ENCODE measurements at places on chromosomes 13 and 19.
A peak's percentile ranks its signal among the peaks of the same experiment; 100 is the strongest.

- DNase-seq, result no peak
These were observed 28.3 kb upstream of the PCDH9 start for GRCh38 chr13:67258482-67258881.

GRCh38 chr13:85729296-85729695 lies 69.9 kb downstream of the SLITRK6 start:
- no peak for DNase-seq

GRCh38 chr13:21674490-21675009 lies 3.7 kb downstream of the FGF9 start:
- no peak for DNase-seq

DNA sequence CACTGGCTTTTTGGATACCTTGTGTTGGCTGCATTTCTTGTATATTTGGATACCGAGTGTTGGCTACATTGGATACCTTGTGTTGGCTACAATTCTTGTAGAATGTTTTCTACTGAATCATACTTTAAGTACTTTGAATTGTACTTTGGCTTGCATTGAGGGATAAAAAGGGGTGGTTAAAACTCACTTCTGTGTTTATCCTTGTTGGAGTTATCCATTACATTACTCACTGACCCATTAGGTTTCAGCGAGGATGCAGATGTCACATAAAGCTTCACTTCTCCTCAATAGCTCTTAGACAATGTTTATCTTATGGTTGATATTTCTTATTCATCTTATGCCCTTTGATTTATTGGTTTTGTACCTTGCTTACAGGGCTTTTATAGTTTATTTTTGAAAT lies 43.1 kb downstream of the PDS5B start:
- no peak for DNase-seq

GRCh38 chr13:43924549-43925245 lies 45.0 kb downstream of the LACC1 start:
- no peak for DNase-seq

GRCh38 chr19:4368128-4368820 lies 24.9 kb downstream of the MPND start:
- DNase-seq, result peak; percentile 60

- DNase-seq, result no peak
These were observed 175.2 kb downstream of the PAN3 start for GRCh38 chr13:28313579-28313978.

DNA sequence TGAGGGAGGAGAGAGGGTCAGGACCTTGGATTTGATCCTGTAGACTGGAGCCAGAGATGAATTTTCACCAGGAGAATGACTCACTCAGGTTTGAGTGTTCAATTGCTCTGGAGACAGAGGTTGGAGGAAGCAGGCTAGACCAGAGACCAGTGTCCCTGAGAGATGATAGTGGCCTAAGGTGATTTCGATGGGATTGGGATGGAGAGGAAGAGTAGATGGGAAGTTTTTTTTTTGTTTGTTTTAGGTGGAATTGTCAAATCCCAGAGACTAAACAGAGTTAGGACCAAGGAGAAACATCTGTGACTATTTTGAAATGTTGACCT lies 2.3 kb downstream of the CEBPG start:
- DNase-seq, result no peak

GRCh38 chr13:27446986-27447583 lies 3.3 kb downstream of the MTIF3 start:
- DNase-seq, result no peak

GRCh38 chr13:93847162-93847561 lies 620.6 kb downstream of the GPC6 start:
- DNase-seq, result no peak

GRCh38 chr19:29562299-29563297 lies 36.8 kb downstream of the VSTM2B start:
- no peak for DNase-seq

DNA sequence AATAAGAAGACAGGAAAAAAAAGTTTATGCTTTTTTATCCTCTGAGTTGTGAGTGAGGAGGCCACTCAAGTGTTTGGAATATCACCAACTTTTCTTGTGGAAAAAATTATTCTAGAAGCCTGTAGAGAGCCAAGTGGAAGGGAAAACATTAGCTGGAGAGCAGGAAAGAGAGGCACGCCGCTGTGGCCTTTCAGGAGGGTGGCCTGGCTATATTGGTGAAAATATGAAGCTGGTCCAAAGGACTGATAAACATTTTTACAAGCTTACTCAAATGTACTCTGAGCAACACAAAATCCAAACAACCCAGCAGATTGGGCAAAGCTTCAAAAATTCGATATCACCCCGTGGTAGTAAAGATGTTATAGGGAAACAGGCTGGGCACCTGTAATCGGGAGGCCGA lies 2.3 kb upstream of the EIF3G start:
- DNase-seq, result no peak

DNA sequence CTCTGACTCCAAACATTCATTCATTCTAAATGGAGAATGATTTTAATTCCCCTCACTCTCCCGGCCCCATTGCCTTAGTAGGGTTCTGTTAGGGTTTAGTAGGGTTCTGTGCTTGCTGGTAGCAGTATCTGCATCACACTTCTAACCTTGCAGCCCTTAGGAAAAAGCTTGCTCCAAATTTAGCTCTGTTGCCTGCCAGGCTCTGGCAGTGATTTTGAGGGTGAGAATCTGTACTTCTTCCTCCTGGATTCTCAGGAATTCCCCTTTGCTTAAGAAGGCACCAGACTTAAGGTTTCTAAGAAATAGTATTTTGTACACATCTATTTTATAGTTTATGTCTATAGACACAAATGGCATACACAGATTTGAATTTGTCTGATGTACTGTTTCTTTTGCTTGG lies 14.7 kb downstream of the B3GLCT start:
- no peak for DNase-seq

GRCh38 chr19:51724543-51724942 lies 752 bp upstream of the HAS1 start:
- DNase-seq, result no peak

DNA sequence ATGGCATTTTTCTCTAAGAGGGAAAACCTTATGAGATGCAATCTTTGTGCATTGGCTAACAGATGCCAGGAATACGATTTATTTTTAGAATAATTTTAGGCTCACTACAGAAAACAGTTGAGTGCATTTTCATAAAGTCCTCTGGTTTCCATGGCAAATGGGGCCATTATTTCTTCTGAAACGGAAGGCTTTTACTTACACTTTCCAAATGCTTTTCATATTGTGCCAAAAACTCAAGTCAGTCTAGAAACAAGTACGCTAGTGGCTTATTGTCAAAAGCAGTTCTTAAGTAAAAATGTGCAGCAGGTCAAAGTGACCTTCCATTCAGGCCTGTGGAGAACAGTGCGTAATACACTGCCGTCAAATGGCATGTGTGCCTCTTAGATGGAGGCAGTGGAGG lies 628.7 kb downstream of the EFNB2 start:
- DNase-seq, result no peak

GRCh38 chr13:33045851-33046592 lies 29.8 kb downstream of the KL start:
- DNase-seq, result no peak

- DNase-seq, result no peak
These were observed 8.9 kb downstream of the STXBP2 start for GRCh38 chr19:7645656-7646425.

- no peak for DNase-seq
These were observed 91.3 kb downstream of the EDNRB start for GRCh38 chr13:77827332-77827731.

DNA sequence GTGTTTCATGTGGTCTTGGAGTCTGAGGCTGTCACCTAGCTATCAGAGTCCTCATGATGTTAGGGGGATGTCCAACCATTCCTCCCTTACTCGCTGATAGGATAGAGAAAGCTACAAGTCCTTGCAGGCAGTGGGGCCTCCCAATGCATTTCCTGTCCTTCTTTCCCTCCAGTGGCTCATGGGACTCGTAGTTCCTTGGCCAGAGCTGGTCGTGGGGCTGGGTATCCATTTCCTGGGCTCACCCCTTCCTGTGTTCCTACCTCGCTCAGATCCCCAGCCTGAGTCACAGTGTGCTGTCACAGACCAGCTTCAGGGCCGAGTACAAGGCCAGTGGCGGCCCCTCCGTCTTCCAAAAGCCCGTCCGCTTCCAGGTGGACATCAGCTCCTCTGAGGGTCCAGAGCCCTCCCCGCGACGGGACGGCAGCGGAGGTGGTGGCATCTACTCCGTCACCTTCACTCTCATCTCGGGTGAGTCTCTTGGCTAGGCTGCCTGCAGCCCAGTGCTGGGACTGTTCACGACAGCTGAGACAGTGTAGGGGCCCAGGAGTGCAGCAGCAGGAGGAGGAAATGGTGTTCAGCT lies 19.1 kb downstream of the TMEM150B start:
- DNase-seq, result no peak

DNA sequence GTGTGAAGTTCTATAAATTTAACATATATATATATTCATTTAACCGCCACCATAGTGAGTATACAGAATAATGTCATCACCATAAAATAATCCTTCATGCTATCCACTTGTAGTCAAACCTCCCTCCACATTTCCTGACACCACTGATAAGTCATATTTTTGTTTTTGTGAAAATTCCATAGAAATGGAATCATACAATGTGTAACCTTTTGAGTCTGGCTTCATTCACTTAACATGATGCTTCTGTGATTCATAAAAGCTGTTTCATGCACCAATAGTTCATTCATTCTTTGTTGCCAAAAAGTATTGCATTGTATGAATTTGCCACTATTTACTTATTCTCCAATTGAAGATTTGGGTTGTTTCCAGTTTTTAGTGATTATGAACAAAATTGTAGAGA lies 497.5 kb upstream of the PCDH20 start:
- no peak for DNase-seq

DNA sequence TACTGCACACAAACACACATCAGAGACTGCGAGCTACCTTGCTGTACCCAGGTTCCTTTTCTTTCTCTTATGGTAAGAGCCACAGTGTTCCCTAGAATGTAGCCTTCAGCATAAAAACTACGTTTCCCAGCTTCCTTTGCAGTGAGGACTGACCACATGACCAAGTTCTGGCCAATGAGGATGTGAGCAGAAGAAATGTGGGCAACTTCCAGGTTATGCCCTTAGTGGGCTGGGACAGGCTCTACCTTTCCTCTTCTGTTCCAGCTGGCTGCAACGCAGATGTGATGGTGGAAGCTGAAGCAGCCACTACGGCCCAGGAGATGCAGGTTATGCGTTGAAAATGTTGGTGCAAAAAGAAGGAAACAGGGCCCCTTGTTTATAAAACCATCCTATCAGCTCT lies 27.5 kb downstream of the VRK3 start:
- DNase-seq, result no peak

DNA sequence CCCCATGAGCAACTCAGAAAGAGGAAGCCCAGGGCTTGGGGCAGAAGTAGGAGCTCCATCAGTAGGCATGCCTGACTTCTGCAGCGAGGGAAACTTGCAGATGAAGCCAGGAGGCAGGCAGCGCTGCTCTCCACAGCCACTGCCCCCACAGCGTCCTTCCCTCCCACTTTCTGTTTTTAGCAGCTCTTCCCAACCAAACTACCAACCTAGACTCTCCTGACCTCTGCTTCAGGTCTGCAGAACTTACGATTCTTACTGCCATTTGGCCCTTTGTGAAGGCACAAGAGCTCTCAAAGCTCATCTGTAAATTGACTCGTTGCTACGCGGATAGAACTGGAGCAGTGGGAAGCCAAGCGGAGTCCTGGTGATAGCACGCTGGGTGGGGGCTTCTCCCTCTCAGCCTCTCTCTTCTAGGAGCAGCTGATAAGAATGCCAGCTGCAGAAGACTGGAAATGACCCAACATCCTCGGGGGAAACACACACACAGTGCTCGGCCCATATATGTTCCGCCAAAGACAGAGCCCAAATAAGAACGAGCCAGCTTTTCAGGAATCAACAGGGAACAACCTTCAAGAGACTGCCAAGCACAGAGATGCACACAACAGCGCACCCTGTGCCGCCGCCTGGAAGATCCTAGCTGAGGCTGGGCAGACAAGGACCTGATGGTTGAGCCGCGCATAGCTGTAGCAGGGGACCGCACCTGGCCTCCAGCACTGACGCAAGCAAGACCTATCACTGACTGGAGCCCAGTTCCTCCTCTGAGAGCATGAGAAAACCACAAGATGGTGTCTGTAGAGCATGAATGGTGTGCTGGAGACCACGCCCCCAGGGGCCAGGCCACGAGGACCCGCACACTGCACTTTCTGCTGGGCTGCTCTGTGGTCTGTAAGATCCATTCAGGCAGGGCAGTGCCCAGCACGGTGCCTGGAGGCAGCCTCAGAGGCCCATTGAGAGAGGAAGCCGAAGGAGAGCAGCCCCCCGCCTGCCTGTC lies 15.9 kb upstream of the SLC35E1 start:
- peak; percentile 79 for DNase-seq

DNA sequence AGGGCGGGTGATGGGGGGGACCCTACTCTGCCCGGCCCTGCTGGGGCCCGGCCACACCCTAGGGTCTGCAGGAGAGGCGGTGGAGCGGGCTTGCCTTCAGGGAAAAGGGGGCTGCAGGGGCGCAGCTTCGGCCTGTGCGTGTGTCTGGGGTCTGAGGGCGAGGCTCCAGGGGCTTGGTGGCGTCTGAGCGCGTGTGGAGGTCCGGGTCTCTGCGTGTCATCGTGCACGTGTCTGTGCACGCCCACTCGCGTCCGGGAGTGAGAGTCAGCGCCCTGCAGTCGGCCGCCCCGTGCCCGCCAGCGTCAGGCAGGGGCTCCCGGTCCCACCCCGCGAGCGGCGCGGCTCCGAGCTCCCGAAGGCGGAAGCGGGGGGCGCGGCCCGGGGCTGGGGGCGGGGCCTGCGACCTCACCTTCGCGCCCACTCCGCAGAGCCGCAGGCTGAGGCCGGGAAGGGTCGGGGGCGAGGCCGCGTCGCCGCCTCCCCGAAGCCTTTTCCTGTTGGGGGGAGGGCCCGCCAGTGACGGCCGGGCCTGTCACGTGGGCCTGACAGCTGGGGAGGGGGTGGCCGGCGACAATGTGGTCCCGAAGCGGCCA lies at the start of gene ARHGAP45:
Gene ARHGAP45 (plus strand): TSS at position 420 of the 593 bp plus-strand sequence. CDS start 239 bp downstream, outside the sequence.
- peak; percentile 88 for DNase-seq
